ENCODE measurements at places on chromosomes 12 and 14. TPM values are rescaled to one million over a fixed set of nuclear protein-coding genes. Genes with fewer than 3 reads are reported as not detected.

Gene LETMD1
- 22.0 TPM for total RNA-seq

Gene FAR2
- total RNA-seq: 0.34 TPM

Gene SLC8A3
- not detected for total RNA-seq

Gene KCNH5
- total RNA-seq: not detected

Gene DIP2B
- 13.8 TPM for total RNA-seq

Gene NGB
- total RNA-seq: not detected

Gene PTPRQ
- 0.06 TPM for total RNA-seq

Gene IFNG-AS1
- total RNA-seq: not detected

Gene TCL1B
- total RNA-seq: not detected

Gene BAG5
- 23.6 TPM for total RNA-seq

Measured in A549 treated with Hydrocortisone at 1 μM for 4 hours (cell line).